ENCODE measurements at places on chromosomes 1 and 21. TPM values are rescaled to one million over a fixed set of nuclear protein-coding genes. Genes with fewer than 3 reads are reported as not detected.

GRCh38 chr1:3685222-3685621 is 32.9 kb downstream of the TP73 start:
- H3K27ac ChIP-seq, result no peak overlapping the region
- no peak for DNase-seq
- H3K4me3 ChIP-seq, result no peak overlapping the region
- no peaks in the 10 kb centered on the region for H3K27me3 ChIP-seq

DNA sequence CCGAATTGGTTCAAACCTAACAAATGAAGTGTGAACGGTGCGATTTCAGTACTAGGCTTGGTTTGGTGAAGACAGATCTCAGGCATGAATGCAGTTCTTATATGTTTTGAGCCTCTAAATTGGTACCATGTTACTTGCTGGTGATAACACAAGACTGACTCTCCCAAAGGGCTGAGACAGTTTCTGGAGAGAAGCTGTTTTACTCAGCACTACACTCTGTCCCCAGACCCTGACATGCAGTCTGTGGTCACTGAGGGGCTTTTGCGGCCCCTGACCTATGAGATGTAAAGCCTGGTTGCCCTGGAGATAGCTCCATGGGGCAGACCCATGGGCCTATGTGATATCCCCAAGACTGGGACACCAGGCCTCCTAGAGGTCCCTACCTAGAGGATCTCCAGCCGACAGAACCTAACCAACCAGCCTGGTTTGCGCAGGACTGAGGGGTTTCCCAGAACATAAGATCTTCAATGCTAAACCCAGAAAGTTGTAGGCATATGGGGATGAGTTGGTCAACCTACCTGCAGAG is 19.4 kb upstream of the FOXE3 start:
- no peaks in the 10 kb centered on the region for H3K4me1 ChIP-seq
- DNase-seq, result no peak
- no peak overlapping the region for H3K27ac ChIP-seq
- H3K27me3 ChIP-seq, result no peaks in the 10 kb centered on the region

The ZNF683 gene
- not detected for polyA plus RNA-seq

GRCh38 chr1:230148126-230148652 is 81.2 kb downstream of the GALNT2 start:
- H3K4me3 ChIP-seq, result no peak overlapping the region
- no peak for DNase-seq
- no peaks in the 10 kb centered on the region for H3K36me3 ChIP-seq
- no peaks in the 10 kb centered on the region for H3K27me3 ChIP-seq

DNA sequence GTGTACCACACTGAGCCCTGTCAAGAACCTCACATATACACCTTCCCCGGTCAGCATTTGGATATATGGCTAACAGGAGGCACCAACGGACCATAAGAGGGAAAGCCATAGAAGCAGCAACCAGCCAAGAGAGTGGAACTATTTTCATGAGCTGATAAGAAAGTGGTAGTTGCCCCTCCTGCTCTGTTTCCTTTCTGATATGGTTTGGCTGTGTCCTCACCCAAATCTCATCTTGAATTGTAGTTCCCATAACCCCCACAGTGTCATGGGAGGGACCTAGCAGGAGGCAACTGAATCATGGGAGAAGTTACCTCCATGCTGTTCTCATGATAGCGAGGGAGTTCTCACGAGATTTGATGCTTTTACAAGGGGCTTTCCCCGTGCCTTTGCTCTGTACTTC is 366.1 kb upstream of the DAB1 start:
- H3K27me3 ChIP-seq, result no peaks in the 10 kb centered on the region
- no peaks in the 10 kb centered on the region for H3K4me1 ChIP-seq
- H3K27ac ChIP-seq, result no peak overlapping the region
- no peak for DNase-seq
- H3K36me3 ChIP-seq, result no peaks in the 10 kb centered on the region

DNA sequence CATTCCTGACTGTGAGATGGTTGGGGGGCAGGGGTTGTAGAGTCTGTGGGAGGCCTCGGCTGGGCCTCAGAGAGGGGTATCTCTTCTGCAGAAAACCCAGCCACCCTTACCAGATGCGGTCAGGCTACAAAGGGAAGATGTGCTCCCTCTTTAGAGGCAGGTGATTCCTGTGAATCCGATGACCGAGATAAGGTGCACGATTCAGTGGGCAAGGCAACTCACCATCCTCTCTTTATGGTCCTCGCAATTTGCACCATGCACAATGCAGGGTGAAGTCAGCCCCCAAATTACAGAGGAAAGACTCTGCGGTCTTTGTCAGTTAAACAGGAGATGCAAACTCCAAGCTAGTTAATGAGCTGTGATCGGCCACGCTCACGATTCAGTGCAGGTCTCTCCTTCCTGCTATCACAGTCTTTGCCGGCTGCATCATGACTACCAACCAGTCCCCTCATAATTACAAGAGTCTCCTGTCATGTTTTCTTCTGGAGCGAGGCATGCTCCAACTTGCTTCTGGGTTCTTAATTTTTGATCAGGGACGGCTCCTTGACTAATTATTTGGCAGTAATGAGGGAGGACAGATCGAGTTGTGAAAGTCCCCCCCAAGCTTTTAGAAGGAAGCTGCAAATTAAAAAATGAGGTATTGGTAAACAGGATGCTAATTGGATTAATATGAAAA is 12.5 kb downstream of the TP73 start:
- no peaks in the 10 kb centered on the region for H3K27me3 ChIP-seq
- H3K27ac ChIP-seq, result no peak overlapping the region
- H3K4me3 ChIP-seq, result no peak overlapping the region
- peaks cover 2% of the 10 kb centered on the region for H3K4me1 ChIP-seq

The KRTAP19-1 gene
- polyA plus RNA-seq, result not detected

- H3K27me3 ChIP-seq, result no peaks in the 10 kb centered on the region
- DNase-seq, result no peak
- H3K4me1 ChIP-seq, result no peaks in the 10 kb centered on the region
- H3K27ac ChIP-seq, result no peak overlapping the region
- no peak overlapping the region for H3K4me3 ChIP-seq
- H3K36me3 ChIP-seq, result no peaks in the 10 kb centered on the region
Measured at GRCh38 chr21:35340273-35340672, 291.2 kb upstream of the RUNX1 start.
